ENCODE measurements at places on chromosomes 6 and 20.

DNA sequence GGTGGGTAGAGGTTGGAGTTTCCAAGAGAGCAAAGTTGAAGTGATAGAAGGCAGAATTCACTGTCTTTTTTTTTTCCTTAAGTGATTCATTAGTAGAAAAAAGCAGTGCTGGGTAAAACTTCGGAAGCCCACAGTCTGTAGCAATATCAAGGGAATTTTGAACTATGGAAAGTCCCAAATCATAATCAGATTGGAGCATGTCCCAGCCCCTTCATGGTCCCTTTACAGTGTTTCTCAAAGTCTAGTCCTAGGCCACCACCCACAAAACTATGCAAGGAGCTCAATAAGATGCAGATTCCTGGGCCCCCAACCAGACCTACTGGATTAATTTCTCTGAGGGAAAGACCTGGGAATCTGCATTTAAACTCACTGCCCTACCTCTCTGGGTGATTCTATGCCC lies 22.6 kb downstream of the NEDD9 start:
- DNase-seq: no peak

GRCh38 chr6:139288496-139289040 lies 3.2 kb downstream of the TXLNB start:
- no peak for DNase-seq

DNA sequence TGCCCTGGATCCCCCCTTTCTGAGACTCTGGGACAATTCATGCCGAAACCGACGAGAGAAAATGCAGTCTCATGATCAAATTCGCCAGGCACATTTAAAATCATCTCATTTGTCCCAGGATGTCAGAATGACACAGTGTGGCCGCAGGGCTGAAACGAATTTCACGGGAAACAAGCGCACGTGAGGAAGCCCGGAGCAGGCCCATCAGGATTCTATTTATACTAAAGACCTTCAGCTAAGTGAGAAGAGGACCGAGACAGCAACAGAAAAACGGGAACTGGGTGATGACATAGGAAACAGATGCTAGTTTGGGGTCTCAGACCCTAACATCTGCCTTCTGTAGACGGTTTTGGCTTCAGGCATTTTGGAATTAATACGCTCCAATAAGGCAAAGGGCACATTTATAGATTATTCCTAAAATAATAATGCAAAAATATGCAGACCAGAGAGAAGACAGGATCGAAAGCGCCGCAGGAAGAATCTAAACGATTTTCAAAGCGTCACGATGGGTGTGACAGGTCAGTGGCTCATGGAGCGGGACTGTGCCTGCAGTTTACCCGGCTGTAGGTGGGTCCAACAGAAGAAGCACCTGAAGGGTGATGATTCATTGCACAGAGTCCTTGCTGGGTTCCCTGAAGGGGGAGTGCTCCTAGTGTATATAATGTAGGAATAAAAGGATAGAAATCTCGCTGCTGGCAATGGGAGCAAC lies 80.8 kb upstream of the MPC1 start:
- no peak for DNase-seq

DNA sequence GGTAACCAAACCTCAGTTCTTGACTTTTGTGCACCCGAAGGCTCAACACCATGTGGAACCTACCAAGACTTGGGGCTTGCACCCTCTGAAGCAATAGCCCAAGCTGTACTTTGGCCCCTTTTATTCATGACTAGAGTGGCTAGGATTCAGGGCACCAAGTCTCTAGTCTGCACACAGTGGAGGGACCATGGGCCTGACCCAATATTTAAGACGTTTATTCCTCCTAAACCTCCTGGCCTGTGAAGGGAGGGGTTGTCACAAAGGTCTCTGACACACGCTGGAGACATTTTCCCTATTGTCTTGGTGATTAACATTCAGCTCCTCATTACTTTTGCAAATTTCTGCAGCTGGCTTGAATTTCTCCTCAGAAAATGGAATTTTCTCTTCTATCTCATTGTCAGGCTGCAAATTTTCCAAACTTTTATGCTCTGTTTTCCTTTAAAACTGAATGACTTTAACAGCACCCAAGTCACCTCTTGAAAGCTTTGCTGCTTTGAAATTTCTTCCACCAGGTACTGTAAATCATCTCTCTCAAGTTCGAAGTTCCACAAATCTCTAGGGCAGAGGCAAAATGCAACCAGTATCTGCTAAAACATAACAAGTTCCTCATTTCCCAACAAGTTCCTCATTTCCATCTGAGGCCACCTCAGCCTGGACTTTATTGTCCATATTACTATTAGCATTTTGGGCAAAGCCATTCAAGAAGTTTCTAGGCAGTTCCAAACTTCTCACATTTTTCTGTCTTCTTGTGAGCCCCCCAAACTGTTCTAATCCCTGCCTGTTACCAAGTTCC lies 481.4 kb upstream of the BTBD3 start:
- no peak for DNase-seq

DNA sequence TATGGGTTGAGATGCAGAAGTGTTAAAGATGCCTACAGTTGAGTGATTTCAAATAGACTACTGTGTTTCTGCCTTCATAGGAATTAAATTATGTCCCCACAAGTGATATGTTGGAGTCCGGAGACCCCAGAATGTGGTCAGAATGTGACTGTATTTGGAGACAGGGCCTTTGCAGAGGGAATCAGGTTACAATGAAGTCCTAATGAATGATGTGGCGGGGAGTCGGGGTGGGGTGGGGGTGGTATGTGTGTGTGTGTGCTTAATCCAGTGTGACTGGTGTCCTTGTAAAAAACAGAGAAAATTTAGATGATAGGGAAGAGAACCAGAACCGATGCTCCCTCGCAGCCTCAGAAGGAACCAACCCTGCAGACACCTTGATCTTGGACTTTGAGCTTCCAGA lies 448.2 kb downstream of the QKI start:
- DNase-seq: no peak

- no peak for DNase-seq
Measured at GRCh38 chr6:68741501-68742386, 106.7 kb downstream of the ADGRB3 start.

DNA sequence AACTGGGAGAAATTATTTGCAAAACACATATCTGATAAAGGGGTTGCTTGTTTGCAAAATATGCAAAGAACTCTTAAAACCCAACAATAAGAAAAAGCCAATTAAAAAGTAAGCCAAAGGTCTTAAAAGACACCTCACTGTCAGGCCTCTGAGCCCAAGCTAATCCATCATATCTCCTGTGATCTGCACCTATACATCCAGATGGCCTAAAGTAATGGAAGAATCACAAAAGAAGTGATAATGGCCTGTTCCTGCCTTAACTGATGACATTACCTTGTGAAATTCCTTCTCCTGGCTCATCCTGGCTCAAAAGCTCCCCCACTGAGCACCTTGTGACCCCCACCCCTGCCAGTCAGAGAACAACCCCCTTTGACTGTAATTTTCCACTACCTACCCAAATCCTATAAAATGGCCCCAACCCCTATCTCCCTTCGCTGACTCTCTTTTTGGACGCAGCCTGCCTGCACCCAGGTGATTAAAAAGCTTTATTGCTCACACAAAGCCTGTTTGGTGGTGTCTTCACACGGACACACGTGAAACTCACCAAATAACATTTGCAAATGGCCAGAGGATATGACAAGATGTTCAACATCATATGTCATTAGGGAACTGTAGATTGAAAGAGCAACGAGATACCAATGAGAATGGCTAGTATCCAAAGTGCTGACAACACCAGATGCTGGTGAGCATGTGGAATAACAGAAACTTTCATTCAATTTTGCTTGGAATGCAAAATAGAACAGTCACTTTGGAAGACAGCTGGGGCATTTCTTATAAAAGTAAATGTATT lies 565.0 kb upstream of the ADGRB3 start:
- no peak for DNase-seq

DNA sequence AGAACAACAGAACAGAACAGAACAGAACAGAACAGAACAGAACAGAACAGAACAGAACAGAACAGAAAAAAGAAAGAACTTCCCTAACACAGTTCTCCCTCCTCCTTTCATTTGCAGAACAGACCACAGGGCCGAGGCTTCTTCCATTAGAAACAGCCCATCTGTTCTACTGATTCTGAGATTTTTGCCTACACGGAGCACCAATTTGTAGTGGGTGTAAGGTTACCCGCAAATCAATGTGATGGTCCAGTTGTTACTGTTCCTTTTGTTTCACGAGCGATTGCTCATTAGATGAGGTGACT lies 734 bp upstream of the OGFRL1 start:
- DNase-seq: no peak

GRCh38 chr6:160733050-160733646 lies 31.1 kb downstream of the PLG start:
- no peak for DNase-seq

DNA sequence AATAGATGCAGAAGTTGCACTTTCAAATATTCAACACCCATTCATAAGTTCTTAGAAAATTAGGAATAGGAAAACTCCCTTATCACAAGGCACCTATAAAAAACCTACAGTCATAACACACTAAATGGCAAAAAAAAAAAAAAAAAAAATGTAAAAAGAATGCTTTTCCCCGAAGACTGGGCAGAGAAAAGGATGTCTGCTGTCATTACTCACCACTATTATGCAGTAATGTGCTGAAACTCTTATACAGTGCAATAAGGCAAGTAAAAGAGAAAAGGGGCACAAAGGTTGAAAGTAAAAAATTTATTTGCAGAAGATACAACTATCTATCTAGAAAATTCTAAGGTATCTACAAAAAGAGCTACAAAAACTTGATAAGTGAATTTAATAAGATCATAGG lies 607.8 kb upstream of the ARID1B start:
- no peak for DNase-seq

- DNase-seq: no peak
Measured at GRCh38 chr6:9606435-9607134, 808.3 kb downstream of the TFAP2A start.

DNA sequence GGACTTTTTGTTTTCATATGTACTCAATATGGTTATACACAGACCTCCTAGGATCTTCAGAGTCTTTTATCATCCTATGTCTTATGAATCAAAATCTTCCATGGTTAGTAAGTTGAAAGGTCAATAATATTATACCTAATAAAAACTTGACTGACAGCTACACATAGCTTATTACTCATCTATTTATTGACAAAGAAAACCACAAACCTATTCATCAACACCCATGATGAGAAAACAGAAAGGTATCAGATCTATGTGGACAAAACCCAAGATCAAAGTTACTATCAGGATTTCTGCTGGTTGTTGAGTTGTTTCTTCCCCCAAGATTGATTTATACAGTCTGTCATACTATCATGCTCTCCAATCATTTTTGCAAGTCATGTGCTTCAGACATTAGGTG lies 460.1 kb upstream of the MANEA start:
- DNase-seq: no peak

DNA sequence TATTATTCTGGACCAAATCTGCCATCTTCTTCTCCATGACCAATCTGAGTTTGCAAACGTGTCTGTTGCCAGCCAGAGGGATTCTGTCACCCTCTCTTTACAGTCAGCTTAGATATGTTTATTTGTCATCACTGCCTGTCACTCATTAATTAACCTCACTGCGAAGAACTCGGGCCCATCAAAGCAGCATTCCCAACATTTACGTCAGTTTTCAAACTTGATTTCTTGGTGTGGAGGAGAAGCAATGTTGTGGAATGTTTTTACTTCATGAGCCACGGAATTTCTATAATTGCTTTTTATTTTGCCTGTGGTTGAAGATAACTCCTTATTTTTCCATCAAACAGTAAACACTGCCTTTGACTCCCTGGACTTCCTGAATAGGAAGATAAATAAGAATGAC lies 91.8 kb upstream of the CNKSR3 start:
- DNase-seq: no peak

DNA sequence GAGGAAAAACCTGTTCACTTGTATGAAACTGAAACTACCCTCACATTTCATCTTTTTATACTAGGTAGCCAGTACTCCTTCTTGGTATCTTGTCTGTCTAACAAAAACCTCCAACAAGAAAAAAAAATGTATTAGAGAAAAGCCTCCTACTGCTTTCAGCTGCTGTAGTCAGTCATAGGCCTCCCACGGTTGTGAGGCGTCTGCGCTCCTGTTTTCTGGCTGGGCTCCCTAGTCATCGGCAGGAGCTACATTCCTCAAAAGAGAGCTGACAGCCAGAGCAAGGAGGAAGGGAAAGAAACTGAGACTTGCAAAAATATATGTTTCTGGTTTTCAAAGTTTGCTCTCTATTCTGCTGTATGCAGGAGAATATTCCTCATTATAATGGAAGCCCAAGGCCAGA lies 517.0 kb downstream of the LMBRD1 start:
- no peak for DNase-seq

DNA sequence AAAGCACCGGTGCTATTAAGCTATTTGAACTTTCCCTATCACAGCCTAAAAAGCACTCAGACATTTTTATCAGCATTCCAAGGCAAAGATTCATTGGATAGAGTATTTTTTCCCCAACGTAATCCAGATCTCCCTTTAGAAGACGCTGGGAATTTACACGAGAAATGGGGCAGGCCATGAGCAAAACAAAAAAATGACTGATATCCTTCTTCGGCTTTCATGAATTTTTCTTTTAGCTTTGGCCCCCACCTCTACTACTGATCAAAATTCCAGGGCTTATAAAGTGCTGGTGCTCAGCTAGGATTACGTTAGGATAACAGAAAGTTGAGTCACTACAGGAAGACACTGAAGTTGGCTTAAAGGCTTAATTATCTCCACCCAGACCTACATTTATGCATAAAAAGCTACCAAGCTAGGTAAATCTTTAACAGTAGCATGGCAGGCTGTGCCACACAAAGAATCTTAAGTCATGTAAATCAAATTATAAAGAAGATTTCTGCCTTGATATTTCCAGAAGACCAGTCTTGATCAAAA lies 418.5 kb upstream of the BTBD3 start:
- DNase-seq: no peak

- DNase-seq: no peak
Measured at GRCh38 chr6:141492521-141493284, 640.0 kb upstream of the GJE1 start.

- DNase-seq: no peak
Measured at GRCh38 chr20:58715801-58716475, 23.3 kb downstream of the NPEPL1 start.
